ENCODE measurements at places on chromosomes 2 and 18.

DNA sequence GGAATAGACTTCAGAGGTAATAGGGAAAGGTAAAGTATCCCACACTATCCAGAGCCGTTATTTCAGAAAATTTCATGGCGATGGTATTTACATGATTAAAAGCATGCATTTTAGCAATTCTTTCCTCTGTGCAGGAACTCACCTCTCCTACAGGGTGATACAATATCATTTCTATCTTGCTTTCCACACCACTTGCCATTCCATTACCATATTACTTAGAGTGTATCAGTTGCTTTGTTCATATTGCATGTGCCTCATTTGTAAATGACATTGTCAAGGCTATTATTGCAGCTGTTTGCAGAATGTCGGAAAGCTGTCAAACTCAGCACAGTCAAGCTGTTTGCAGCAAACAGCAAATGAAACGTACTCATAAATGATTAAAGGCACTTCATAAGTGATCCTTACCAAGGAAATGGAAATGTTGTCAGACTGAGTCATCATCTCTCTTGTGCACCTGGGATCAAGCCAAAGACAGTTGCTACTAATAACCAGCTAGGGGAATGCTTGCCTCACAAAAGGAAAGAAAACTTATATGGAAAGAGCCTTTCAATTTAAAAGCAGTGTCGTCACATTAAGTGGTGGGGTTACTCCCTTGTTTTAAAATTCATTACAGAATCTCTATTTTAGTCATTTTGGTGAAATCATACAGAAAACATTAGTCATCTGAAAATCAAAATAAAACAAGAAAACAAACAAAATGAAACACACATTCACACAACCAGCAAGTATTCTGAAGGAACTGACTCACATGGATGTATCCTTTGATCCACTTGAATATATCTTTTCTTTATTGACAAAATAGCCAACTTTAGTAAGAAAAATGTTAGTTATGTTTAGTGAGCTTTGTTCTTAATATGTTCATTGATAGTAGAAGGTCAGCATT is 1064.1 kb upstream of the CNTNAP5 start:
- DNase-seq, result no peak

GRCh38 chr2:236360496-236360895 is 96.3 kb upstream of the ASB18 start:
- DNase-seq, result no peak

DNA sequence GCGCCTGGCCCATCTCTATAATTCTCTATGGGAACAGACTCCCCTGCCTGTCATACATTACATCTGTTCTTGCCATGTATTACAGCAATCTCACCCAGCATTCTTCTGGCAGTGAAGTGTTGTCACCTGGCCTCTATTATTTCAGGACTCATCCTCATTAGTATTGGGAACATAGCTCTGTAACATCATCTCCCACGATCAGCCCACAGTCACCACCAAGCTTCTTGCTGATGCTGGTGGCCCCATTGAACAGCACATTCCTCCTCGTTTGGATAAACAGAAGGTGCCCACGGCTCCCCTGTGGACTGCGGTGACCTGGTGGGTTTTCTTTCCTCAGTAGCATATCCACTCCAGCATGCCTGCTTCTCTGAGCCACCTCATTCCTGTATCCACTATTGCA is 21.5 kb downstream of the CHCHD5 start:
- DNase-seq, result no peak

GRCh38 chr2:149716687-149717086 is 129.1 kb upstream of the MMADHC start:
- DNase-seq, result no peak

DNA sequence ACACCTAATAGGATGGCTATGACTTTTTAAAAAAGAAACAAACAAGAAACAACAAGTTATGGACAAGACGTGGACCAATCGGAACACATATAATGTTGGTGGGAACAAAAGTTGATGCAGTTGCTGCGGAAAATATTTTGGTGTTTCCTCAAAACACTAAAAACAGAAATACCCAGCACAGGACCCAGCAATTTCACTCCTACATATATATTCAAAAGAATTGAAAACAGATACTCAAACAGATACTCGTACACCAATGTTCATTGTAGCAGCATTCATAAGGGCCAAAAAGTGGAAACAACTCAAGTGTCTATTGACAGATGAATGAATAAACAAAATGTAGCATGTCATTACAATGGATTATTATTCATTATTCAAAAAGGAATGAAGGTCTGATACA is 12.1 kb downstream of the CCDC141 start:
- no peak for DNase-seq

DNA sequence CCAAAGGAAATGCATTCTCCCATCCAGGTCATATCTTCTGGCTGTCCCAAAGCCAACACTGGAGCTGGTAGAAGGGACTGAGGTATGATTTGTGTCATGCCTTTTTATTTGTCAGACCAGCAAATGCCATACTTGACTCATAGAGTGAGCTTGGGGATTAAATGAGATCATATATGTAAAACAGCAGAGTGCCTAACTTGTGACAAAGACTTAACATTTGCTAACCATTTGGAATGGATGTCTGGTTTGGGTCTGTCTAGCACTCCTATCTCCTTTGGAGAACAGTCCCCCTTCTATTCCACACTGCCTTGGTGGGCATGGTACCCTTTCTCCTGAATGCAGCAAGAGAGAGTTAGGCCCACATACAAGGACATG is 128.5 kb upstream of the LGALSL start:
- no peak for DNase-seq

GRCh38 chr2:126750506-126750905 is 94.5 kb downstream of the GYPC start:
- DNase-seq, result no peak

GRCh38 chr2:36708041-36708741 is 11.7 kb downstream of the VIT start:
- no peak for DNase-seq

DNA sequence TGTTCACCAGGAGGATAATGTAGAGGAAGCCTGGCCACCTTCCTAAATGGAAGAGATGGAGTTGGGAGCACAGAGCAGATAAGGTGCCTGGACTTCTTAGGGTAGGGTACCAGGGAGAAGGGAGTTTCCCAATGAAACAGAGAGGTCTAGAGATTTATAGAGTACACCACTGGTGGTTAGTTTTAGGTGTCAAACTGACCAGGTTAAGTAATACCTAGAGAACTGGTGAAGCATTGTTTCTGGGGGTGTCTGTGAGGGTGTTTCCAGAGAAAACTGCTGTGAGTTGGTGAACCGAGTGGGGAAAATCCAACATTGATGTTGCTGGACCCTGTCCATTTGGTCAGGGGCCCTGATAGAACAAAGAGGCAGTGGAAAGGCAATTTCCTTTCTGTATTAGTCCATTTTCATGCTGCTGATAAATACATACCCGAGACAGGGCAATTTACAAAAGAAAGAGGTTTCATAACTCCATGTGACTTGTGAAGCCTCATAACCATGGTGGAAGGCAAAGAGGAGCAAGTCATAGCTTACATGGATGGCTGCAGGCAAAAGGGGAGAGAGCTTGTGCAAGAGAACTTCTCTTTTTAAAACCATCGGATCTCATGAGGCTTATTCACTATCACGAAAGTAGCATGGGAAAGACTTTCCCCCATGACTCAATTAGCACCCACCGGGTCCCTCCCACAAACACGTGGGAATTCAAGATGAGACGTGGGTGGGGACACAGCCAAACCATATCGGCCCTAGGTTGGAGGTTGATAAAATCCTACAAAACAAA is 260.8 kb downstream of the CBLN2 start:
- DNase-seq, result no peak

DNA sequence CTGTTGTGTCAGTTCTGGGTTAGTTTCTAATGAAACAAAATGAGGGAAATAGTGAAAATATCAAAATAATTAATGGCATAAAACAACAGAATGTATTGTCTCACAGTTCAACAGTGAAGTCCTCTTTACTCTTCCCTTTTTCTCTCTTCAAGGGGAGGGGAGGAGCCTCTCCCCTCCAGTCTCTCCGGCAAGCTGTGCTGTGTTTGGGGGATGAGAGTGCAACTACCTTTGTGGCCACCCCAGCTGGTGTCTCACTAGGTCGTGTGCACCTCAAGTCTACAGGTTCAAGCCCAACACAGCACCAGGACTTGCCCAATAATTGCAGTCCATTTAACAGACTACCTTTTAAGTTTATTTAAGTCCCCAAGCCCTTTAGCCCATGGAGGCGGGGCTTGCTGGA is 271.7 kb upstream of the DOK6 start:
- DNase-seq, result no peak

DNA sequence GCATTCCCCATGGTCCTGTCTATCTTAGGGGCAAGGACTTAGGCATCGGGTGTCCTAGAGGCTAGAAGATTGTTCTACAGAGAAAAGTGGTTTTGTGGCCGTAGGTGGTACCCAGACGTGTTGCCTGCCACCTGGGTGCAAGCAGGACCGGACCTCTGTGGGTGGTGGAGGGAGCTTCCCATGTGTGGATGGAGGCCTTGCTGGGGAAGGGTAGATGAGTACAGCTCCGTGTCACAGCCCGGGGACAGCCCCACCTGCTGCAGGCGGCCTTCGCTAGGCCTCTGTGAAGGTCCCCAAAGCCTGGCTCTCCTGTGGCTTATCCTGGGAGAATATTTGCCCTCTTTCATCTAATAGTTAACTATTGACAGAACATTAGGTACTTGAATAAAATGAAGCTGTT is 25.3 kb downstream of the CTIF start:
- no peak for DNase-seq

DNA sequence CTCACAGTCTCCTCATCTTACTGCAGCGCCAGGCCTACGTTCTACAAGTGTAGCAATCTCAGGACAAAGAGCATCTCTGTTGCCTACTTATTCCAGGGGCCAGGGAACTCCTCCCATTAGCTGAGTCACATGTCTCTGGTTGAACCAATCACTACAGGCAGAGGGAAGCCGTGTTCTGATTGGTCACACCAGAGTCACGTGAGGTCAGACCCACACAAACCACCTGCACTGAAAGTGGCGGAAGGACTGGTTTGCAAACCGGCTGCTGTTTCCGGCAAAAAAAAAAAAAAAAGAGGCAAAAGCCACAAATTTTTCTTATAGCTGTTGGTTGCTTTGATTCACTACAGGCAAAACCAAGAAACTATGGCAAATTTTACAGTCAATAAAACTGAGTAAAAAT is 21.9 kb upstream of the USP14 start:
- no peak for DNase-seq

GRCh38 chr2:64757126-64757525 is 103.4 kb upstream of the SERTAD2 start:
- no peak for DNase-seq

GRCh38 chr2:59389240-59389639 is 1148.1 kb upstream of the FANCL start:
- DNase-seq, result no peak

DNA sequence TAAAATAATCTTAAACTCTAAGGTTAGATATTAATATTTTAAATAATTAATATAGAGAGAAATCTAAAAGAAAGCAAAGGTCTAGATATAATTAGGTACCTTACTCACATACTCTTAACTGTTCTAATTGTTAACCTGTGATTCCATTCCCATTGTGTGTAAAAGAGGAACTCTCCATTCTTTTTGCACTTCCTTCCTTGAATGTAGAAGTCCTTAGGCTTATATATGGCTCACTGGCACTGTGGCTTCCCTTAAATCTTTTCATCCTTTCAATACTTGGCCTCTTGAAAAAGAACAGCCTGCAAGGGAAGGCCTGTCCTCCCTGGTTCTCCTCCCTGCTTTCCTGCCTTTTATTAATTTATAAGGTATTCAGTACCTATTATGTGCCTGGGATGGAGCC is 182.8 kb upstream of the FOSL2 start:
- no peak for DNase-seq

- DNase-seq, result no peak
Observed at GRCh38 chr18:74963820-74964446, 245.0 kb downstream of the PTGR3 start.

GRCh38 chr2:97963079-97963406 is 32.7 kb downstream of the TMEM131 start:
- no peak for DNase-seq

GRCh38 chr2:132632000-132632649 is 37.9 kb downstream of the LYPD1 start:
- no peak for DNase-seq

- no peak for DNase-seq
Observed at GRCh38 chr18:3525870-3526420, 76.0 kb downstream of the TGIF1 start.

DNA sequence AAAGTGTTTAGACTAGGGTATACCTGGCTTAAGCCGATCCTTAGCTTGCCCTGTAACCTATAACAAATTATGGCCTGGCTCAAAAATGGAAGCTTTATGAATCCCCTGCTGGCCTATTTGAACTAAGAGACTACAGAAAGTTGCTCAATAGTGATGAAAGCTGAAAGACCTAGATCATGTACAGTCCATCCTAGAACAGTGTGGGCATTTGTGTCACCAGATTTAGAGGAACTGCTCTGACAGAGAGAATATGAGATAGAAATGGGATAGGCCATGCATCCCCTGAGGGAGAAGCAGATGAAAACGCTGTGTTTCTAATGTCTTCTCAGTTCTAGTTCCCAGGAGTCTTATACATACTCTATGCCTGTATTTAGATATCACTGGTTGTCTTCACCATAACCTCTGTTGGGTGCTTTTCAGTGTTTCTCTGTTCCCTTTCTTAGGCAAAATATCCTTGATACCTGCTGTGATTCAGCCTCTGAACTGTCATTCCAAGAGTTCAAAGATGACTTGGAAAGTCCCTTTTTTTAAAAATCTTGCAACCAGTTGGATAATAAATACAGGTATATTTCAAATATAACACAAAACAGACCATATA is 246.9 kb upstream of the SLC39A10 start:
- no peak for DNase-seq

- DNase-seq, result no peak
Observed at GRCh38 chr2:3257166-3257565, 120.5 kb downstream of the EIPR1 start.

DNA sequence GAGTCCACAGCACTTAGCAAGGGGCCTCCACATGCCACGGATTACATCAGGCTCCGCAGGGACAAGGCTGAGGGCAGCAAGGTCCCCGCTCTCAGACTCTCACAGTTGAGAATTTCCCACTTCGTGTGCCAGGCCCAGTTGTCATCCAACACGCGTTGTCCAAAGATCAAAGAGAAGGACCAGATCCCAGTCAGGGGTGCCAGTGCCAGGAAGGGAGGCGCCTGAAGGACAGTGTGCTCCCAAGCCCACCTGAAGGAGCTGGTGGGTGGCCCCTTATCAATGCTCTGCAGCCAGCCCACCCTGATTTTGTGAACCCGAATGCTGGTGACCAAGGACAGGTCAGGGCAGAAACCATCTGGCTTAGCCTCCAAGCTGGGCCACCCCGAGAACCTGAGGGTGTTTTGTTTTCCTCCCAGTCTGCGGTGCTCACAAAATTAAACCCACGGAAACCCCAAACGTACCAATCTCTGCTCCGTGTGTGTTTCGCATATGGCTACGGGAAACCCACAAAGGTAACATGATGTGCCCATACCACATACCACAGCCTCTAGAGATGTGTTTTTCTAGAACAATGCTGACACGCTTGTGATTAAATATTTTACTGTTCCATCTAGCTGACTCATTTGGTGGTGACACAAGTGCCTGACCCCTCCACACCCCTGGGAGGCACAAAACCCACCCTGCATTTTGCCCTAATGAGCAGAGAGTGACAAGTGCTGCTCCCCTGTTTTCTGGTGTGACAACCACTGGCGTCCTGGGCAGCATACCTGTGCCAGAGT is 24.5 kb downstream of the CRACDL start:
- DNase-seq, result no peak

GRCh38 chr18:58800582-58800981 is 64.1 kb upstream of the ZNF532 start:
- DNase-seq, result no peak

GRCh38 chr18:63147973-63148372 is 171.6 kb downstream of the BCL2 start:
- no peak for DNase-seq

GRCh38 chr2:172342078-172342477 is 85.3 kb upstream of the ITGA6 start:
- DNase-seq, result no peak

All from stimulated activated CD4-positive, alpha-beta T cell treated with anti-CD3 and anti-CD28 coated beads, TNF-alpha, amount 100 ng/mL, for 1 hour (primary cell).